ENCODE measurements at places on chromosomes 11 and 22. TPM values are rescaled to one million over a fixed set of nuclear protein-coding genes. Genes with fewer than 3 reads are reported as not detected.

DNA sequence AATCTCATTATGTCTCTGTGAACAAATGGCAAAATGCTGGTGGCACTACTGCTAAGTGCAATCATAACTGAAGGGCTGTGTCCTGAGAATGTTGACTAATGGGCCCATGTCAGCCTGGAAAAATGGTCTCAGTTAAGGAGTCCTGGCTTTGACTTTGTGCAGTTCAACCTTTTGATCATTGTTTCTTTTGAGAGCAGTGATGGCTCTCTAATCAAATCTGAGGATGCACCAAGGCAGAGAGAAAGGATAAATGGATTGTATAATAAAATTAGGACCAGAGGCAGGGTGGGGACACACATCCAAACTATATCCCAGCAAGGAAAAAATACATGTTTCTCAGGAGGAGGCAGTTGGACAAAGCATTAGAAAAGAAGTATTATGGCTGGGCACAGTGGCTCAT, 59.6 kb upstream of the SYN3 start:
- H3K4me1 ChIP-seq: no peaks in the 10 kb centered on the region
- no peak overlapping the region for H3K4me3 ChIP-seq
- H3K27me3 ChIP-seq: no peaks in the 10 kb centered on the region

DNA sequence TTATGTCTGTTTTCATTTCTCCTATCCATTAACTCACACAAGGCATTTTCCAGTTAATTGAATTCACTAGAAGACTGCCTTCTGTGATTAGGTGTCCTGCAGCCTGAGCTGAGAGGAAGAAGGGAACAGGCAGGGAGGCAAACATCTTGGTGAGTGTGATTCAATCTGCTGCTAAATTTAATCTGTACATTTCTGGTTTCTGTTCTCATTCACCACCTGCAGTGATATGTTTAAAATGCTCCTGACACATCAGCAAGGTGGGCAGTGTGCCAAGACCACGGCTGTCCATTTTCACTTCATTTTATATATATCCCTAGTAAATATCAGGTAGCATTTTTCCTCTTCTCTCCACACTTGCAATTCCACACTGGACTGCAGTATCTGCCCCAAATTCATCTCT, 416.5 kb downstream of the TMEM135 start:
- H3K4me1 ChIP-seq: peaks cover 6% of the 10 kb centered on the region
- no peak overlapping the region for H3K27ac ChIP-seq
- H3K27me3 ChIP-seq: no peaks in the 10 kb centered on the region
- H3K36me3 ChIP-seq: no peaks in the 10 kb centered on the region
- no peak for DNase-seq
- H3K4me3 ChIP-seq: no peak overlapping the region

DNA sequence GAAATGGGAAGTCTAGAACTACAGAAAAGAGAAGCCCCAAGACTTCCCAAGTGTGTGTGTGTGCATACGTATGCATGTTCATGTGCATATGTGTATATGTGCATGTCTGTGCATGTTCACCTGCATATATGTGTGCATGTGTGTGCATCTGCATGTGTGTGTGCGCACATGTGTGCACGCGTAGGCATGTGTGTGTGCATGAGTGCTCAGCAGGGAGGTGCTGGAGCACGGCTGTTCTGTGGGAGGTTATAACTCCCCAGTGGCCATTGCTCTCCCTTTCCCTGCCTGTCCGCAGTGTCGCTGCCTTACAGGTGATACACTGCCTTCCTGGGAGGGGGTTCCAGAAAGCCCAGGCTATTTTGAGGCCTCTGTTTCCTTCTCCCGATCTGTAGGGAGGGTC, 29.8 kb downstream of the B3GAT1 start:
- H3K27ac ChIP-seq: no peak overlapping the region
- no peak overlapping the region for H3K4me3 ChIP-seq
- no peaks in the 10 kb centered on the region for H3K27me3 ChIP-seq
- no peak for DNase-seq
- H3K4me1 ChIP-seq: no peaks in the 10 kb centered on the region
- H3K36me3 ChIP-seq: no peaks in the 10 kb centered on the region

DNA sequence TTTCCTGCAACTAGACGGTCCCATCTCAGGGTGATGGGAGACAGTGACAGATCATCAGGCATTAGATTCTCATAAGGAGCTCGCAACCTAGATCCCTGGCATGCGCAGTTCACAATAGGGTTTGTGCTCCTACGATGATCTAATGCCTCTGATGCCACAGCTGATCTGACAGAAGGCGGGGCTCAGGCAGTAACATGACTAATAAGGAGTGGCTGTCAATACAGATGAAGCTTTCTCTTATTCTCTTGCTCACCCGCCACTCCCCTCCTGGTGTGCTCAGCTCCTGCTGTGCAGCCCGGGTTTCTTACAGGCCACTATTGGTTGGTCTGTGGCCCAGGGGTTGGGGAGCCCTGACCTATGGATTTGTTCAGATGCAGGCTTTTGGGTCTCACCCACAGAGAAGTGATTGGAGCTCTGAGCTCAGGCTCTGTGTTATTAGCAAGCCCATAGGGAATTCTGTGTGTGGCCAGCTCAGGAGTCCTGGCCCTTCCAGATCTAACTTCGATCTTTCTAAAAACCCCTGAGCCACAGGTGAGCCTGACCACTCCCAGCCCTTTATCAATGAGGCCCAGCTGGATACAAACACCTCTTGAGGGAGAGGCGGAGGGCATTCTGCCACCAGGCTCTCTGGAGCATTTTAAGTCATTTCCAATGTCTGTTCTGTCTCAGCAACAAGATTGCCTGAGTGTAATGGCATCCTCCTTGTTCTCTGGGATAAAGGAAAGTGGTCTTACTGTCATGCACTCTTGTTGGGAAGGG, 351.8 kb downstream of the BUD13 start:
- DNase-seq: peak; percentile 50
- no peaks in the 10 kb centered on the region for H3K27me3 ChIP-seq
- H3K4me1 ChIP-seq: peaks cover 16% of the 10 kb centered on the region
- H3K27ac ChIP-seq: no peak overlapping the region
- no peaks in the 10 kb centered on the region for H3K36me3 ChIP-seq

- DNase-seq: no peak
- no peaks in the 10 kb centered on the region for H3K36me3 ChIP-seq
- no peak overlapping the region for H3K27ac ChIP-seq
Measured at GRCh38 chr11:13091804-13092203, 82.7 kb downstream of the RASSF10 start.

- H3K27ac ChIP-seq: no peak overlapping the region
- H3K4me3 ChIP-seq: no peak overlapping the region
- H3K4me1 ChIP-seq: no peaks in the 10 kb centered on the region
Measured at GRCh38 chr22:20194681-20195593, 44.1 kb upstream of the CCDC188 start.

HEPN1 gene
- polyA plus RNA-seq: 0.04 TPM

DNA sequence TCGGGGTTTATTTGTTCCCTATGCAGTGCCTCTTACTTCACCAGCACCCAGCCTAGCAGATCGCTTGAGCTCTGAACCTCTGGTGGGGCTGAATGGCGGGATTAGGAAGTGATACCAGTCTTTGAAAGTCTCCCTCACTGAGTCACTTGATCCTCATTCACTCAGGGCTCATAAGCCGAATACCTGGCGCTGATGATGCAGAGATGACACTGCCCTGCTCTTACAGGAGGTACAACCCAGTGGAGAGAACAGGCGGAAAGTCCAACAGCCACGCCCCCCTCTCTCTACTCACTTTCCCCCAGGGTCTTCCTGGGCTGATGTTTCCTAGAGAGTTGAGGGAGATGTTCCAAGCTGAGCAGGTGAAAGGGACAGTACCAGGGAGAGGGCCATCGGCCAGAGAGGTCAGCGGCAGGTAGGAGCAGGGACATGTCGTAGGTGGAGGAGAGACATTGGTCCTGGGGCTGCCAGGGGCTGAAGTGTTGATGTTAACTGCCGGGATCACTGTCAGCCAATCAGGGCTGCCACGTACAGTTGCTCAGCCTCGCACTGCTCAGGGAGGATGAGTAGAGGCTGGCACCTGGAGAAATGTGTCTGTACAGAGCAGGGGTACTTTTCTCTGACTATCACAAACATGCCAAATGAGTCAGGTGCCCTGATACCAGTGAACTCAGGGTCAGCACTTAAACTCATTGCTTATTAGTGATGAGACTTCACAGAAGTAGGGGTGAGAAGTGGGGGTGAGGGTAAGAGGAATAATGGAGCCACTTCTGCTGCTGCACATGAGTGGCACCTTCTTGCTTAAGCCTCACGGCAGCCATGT, 9.9 kb upstream of the APOBEC3A start:
- peak; percentile 45 for DNase-seq
- no peak overlapping the region for H3K4me3 ChIP-seq
- H3K4me1 ChIP-seq: no peaks in the 10 kb centered on the region
- H3K36me3 ChIP-seq: no peaks in the 10 kb centered on the region

DNA sequence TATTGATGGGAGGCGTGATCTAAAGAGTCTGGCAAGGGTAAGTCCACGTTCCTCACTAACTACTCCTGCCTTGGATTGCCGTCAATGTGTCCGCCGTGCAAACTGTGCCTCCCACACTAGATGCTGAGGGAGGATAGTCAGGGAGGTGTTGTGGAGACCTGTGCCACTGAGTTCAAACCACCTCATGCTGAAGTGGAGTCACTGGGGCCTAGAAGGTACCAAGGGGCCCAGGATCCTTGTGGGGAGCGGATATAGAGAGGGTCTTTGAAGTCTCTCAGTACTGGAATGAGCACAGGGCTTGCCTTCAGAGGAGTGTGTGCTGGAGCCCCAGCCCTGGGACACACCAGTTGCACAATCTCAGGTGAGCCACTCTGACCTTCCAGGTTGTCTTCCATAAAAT, 27.1 kb upstream of the TMPRSS4 start:
- no peaks in the 10 kb centered on the region for H3K36me3 ChIP-seq
- DNase-seq: no peak
- no peak overlapping the region for H3K27ac ChIP-seq
- H3K4me1 ChIP-seq: no peaks in the 10 kb centered on the region
- H3K4me3 ChIP-seq: no peak overlapping the region

- H3K4me3 ChIP-seq: peak overlapping the region; percentile 41
- no peaks in the 10 kb centered on the region for H3K4me1 ChIP-seq
- H3K27me3 ChIP-seq: no peaks in the 10 kb centered on the region
- no peaks in the 10 kb centered on the region for H3K36me3 ChIP-seq
Measured at GRCh38 chr22:50190182-50190940, 4.6 kb downstream of the TRABD start.
